ENCODE measurements at places on chromosomes 4 and X. TPM values are rescaled to one million over a fixed set of nuclear protein-coding genes. Genes with fewer than 3 reads are reported as not detected.

Gene CCDC149
- total RNA-seq = 14.7 TPM

Gene CITED1
- not detected for total RNA-seq

Gene TRPC5OS
- not detected for total RNA-seq

Gene MUC7
- not detected for total RNA-seq

Gene MMRN1
- not detected for total RNA-seq

Gene STOX2
- 0.59 TPM for total RNA-seq

Gene FHDC1
- total RNA-seq = 0.36 TPM

Gene TMEM35A
- 1.5 TPM for total RNA-seq

Gene VCX2
- not detected for total RNA-seq

Gene SLC16A2
- total RNA-seq = 15.6 TPM

Gene CXCL10
- total RNA-seq = not detected

Gene KCNE5
- total RNA-seq = 0.36 TPM

Gene AR
- 4.7 TPM for total RNA-seq

Gene NEXMIF
- under 0.01 TPM for total RNA-seq

GRCh38 chrX:632366-633042, 1.9 kb downstream of the SHOX start:
- H3K27ac ChIP-seq = no peak overlapping the region
- peak; percentile 71 for DNase-seq
- peaks cover 28% of the 10 kb centered on the region for H3K27me3 ChIP-seq
- peak overlapping the region; percentile 54 for H3K4me3 ChIP-seq

GRCh38 chrX:23819385-23820234, 36.6 kb downstream of the SAT1 start:
- H3K27me3 ChIP-seq = no peaks in the 10 kb centered on the region
- no peaks in the 10 kb centered on the region for H3K36me3 ChIP-seq
- DNase-seq = peak; percentile 8

GRCh38 chrX:109859651-109860050, 126.6 kb upstream of the ACSL4 start:
- H3K4me1 ChIP-seq = peaks cover 14% of the 10 kb centered on the region
- no peak overlapping the region for H3K4me3 ChIP-seq
- no peak for DNase-seq
- H3K27ac ChIP-seq = no peak overlapping the region

GRCh38 chrX:9282325-9282724, 182.5 kb upstream of the TBL1X start:
- H3K4me3 ChIP-seq = no peak overlapping the region
- H3K27me3 ChIP-seq = no peaks in the 10 kb centered on the region
- no peak for DNase-seq
- no peak overlapping the region for H3K27ac ChIP-seq
- no peaks in the 10 kb centered on the region for H3K4me1 ChIP-seq
- H3K36me3 ChIP-seq = no peaks in the 10 kb centered on the region

DNA sequence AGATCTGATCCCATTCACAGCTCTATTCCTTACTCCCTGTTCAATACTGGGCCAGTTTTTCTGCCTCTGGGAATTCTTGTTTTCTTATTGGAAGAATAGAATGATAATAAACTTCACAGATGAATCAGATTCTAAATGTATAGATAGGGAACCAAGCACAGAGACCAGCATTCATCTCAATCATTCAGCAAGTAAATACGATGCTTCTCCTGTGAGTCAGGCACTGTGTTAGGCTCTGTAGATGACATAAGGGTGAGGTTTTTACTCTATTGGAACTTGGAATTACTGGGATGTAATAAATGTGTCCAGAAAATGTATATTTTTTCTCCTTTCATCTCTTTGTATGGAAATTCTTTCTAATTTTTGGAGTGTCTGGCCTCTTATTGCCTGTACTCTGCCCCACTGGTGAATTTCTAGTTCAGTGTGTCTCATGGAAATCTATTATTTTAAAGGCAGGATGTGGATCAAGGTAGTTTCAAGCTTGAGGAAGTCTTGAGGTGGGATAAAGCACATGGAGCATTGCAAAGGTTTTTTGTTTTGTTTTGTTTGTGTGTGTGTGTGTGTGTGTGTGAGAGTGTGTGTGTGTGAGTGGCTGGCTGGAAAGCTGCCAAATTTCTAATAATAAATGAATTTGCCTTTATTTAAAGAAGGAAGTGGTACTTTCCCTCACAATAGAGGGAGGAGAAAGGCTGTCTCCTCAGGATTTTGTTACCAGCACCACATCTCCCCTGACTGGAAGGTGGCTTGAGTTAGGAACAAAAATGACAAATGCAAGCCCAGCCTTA, 117.9 kb upstream of the HS3ST1 start:
- no peaks in the 10 kb centered on the region for H3K36me3 ChIP-seq
- no peak overlapping the region for H3K27ac ChIP-seq
- no peak for DNase-seq
- no peaks in the 10 kb centered on the region for H3K27me3 ChIP-seq
- no peak overlapping the region for H3K4me3 ChIP-seq

DNA sequence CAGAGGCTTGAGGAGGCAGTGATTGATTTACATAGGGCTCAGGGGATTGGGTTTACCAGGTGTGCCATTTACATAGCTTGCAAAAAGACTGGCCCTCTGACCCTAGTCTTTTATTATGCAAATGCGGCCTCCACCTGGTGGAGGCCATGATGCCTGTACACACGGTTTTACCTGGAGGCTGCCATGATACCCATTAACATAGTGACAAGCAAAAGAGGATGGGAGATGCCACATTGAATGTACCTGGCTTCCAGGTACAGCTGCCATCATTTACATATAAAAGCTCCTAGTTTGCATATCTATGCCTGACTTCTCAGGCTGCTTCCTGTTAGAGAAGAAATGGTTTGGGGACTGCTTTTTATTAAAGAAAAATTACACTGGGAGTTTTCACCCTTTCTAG, 72.0 kb downstream of the NEXMIF start:
- no peaks in the 10 kb centered on the region for H3K27me3 ChIP-seq
- H3K36me3 ChIP-seq = no peaks in the 10 kb centered on the region
- H3K4me3 ChIP-seq = no peak overlapping the region
- H3K4me1 ChIP-seq = no peaks in the 10 kb centered on the region
- DNase-seq = no peak
- H3K27ac ChIP-seq = no peak overlapping the region

DNA sequence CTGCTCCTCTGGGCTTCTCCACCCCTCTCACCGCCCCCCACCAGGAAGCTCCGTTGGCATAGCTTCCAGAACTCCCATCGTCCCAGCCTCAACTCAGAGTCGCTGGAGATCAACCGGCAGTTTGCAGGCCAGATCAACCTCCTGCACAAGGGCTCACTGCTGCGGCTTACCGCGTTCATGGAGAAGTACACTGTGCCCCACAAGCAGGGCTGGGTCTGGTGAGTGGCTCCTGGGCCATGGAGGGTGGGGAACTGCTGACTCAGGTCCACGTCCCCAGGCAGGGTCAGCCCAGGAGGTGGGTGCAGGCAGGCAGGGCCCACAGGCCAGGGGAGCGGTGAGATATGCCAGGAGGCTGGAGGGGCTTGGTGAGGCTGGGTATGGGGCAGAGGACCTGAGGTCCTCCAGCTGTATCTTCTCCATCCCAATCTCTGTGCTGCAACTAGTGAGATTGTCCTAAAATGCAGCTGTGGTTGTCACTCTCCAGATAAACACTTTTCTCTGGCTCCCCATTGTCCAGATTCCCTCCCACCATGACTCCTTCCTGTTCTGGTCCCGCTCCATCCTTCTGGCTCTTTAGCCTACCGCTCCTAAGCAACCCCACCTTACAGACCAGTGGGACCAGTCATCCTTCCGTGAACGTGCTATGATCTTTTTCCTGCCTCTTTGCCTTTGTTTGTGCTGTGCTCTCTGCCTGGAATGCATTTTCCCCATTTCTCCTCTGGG, 71.9 kb downstream of the STARD8 start:
- no peaks in the 10 kb centered on the region for H3K27me3 ChIP-seq
- H3K4me1 ChIP-seq = no peaks in the 10 kb centered on the region
- H3K27ac ChIP-seq = no peak overlapping the region
- peaks cover 10% of the 10 kb centered on the region for H3K36me3 ChIP-seq

GRCh38 chr4:96063639-96064038, 223.7 kb downstream of the PDHA2 start:
- no peaks in the 10 kb centered on the region for H3K4me1 ChIP-seq
- peak; percentile 26 for DNase-seq
- no peaks in the 10 kb centered on the region for H3K36me3 ChIP-seq
- H3K4me3 ChIP-seq = no peak overlapping the region
- no peaks in the 10 kb centered on the region for H3K27me3 ChIP-seq

- no peak overlapping the region for H3K27ac ChIP-seq
- H3K36me3 ChIP-seq = no peaks in the 10 kb centered on the region
- no peaks in the 10 kb centered on the region for H3K27me3 ChIP-seq
These were observed 290.6 kb upstream of the TAPT1 start for GRCh38 chr4:16516796-16517439.

- H3K4me1 ChIP-seq = no peaks in the 10 kb centered on the region
- H3K27ac ChIP-seq = no peak overlapping the region
These were observed 263.1 kb upstream of the KLF3 start for GRCh38 chr4:38400946-38401345.

DNA sequence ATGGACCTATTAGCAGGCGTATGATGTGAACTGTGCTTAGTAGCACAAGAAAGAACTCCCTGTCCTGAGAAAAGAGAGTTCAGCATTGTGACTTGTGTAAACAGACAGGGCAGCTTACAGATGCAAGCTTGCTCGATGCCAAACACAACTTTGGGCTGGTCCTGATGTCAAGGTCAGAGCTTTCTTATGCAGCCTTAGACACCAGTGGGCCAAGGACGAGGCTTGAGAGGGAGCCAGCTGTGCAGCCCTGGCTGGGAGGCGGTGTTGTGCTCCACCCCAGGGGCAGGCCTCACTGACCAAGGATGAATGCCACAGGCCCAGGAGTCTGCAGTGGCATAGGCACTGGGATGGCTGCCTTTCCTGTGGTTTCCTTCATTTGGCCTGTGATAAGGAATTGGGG, 35.4 kb downstream of the JADE1 start:
- no peak overlapping the region for H3K4me3 ChIP-seq
- H3K27me3 ChIP-seq = no peaks in the 10 kb centered on the region
- H3K4me1 ChIP-seq = peaks cover 2% of the 10 kb centered on the region
- DNase-seq = no peak
- no peak overlapping the region for H3K27ac ChIP-seq

DNA sequence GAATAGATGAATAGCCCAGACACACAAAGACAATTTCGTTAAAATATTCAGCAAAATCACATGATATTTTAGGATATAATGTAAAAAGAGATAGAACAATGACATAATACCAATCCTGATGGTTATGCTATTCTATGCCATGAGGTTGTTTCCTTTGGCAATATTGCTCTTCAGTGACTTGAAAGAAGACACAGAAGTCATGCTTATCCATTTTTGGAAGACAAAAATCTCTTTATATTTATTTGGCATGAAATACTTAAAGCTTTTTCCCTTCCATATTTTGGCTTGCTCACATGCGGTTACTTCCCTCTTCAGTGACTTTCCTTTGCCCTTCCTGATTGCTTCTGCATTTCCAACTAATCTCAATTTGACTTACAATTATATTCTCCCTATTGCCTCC, 314.8 kb downstream of the IQCM start:
- H3K36me3 ChIP-seq = no peaks in the 10 kb centered on the region
- no peak overlapping the region for H3K4me3 ChIP-seq
- no peaks in the 10 kb centered on the region for H3K4me1 ChIP-seq
- H3K27ac ChIP-seq = no peak overlapping the region

DNA sequence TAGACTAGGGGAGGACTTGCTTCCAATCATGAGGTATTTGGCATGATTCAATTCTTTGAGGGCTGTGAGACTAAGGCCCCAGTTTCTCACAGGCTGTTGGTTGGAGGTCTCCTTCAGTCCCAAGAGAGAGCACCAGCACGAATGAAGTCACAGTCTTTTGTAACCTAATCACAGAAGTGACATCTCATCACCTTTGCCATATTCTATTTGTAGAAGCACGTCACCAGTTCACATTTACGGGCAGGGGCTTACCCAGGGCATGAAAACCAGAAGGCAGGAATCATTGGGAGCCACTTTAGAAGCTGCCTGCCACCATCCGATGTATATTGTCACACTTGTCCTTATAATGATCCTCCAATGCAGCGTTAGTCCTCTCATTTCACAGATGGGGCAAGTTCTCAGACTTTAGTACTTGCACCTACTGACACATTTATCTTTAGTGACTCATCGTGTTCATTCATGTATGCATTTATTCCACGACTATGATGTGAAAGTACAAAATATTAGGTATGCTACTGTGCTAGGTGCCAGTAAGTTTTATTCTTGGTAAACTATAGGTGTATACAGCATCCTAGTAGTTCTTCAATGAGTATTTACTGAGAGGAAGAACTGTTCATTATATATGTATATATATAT, 163.8 kb upstream of the PGRMC2 start:
- no peaks in the 10 kb centered on the region for H3K36me3 ChIP-seq
- no peak overlapping the region for H3K4me3 ChIP-seq
- DNase-seq = peak; percentile 18
- H3K27ac ChIP-seq = no peak overlapping the region

DNA sequence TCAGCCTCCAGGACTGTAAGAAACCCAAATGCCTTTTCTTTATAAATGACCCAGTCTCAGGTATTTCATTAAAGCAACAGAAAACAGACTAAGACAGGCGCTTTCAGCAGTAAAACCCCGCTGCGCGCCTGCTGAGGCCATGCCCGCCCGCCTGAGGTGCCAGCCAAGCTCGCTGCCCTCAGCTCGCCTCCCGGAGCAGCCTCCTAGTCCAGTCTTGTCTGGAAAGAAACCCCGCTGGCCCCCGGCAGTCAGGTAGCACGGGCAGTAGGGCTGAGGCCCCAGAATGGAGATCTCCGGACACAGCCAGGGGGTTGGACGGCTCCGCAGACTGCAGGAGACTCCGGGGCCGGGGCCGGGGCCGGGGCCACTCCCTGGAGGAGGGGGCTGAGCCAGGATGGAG, 31.7 kb downstream of the ZFYVE28 start:
- H3K4me3 ChIP-seq = no peak overlapping the region
- no peak for DNase-seq
- no peak overlapping the region for H3K27ac ChIP-seq
- H3K36me3 ChIP-seq = no peaks in the 10 kb centered on the region
- no peaks in the 10 kb centered on the region for H3K4me1 ChIP-seq
- H3K27me3 ChIP-seq = peaks cover 14% of the 10 kb centered on the region

- peaks cover 6% of the 10 kb centered on the region for H3K27me3 ChIP-seq
- no peak for DNase-seq
- peaks cover 7% of the 10 kb centered on the region for H3K4me1 ChIP-seq
- peak overlapping the region; percentile 64 for H3K4me3 ChIP-seq
These were observed 103.9 kb downstream of the MAML3 start for GRCh38 chr4:140049849-140050637.

GRCh38 chr4:110867981-110868720, 245.3 kb upstream of the PITX2 start:
- peaks cover 44% of the 10 kb centered on the region for H3K4me1 ChIP-seq
- H3K27me3 ChIP-seq = no peaks in the 10 kb centered on the region
- no peak overlapping the region for H3K27ac ChIP-seq
- no peak overlapping the region for H3K4me3 ChIP-seq
- H3K36me3 ChIP-seq = no peaks in the 10 kb centered on the region

- no peaks in the 10 kb centered on the region for H3K36me3 ChIP-seq
- H3K4me3 ChIP-seq = no peak overlapping the region
- H3K27ac ChIP-seq = no peak overlapping the region
These were observed 1126.6 kb downstream of the FAT4 start for GRCh38 chr4:126441173-126442035.

Data from osteoblast (primary cell).